ENCODE measurements at places on chromosomes 4 and X. TPM values are rescaled to one million over a fixed set of nuclear protein-coding genes. Genes with fewer than 3 reads are reported as not detected.

The WNK3 gene
- not detected for total RNA-seq

The PCYT1B gene
- not detected for total RNA-seq

The FGFR3 gene
- total RNA-seq: 0.26 TPM

The OTC gene
- total RNA-seq: not detected

The SPANXB1 gene
- not detected for total RNA-seq

The JCHAIN gene
- not detected for total RNA-seq

The SULT1B1 gene
- total RNA-seq: 0.17 TPM

DNA sequence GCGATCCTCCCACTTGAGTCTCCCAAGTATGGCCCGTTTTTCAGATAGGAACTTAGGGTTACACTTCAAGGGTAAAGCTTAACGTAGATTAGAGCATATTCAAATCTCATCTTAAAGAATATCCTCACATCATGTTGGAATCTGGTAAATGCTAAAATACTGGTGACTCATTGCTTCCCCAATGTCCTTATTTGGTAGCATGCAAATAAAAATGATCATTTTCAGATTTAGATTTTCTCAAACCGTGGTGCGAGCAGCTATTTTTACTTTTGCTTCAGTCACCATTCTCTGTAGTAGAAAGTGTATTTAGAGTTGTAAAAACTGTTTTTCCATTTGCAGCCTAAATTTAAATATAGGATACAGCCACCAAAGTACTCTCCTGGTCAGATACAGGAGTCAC lies 101.5 kb upstream of the MAML3 start:
- no peak for DNase-seq

GRCh38 chr4:142974328-142974727 lies 128.2 kb upstream of the INPP4B start:
- no peak for DNase-seq

DNA sequence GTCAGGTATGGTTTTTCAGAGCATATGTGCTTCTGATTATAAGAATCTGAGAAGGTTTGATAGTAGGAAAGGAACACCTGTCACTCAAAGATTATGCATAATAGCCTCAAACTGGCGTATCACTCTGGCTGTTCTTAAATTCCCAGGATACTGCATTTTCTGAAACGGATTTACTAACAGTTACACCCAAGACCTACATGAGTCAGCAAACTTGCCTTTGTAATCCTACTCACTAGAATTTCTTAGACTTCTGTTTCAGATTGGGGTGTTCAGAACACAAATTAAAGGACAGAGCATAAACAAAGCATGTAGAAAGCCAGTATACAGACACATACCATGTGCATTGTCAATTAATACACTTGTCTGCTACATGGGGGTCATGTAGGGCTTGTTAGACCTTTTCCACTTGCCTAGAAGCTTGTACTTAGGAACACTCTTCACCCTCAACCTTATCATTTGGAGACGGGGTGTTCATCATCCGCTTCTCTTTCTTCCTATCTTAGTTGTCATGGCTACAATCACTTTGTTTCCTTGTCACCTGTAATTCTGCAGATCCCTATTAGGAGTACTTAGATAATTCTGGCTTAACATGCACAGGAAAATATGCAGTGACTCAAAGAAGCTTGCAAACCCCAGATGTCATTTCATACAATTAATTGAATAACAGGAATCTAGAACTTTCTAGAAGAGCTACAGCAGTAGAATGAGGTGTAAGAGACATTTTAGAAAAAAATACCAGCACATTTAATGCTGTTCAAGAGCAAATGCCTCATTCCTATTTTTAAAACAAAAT lies 593.0 kb upstream of the TENM3 start:
- DNase-seq: peak; percentile 64

GRCh38 chrX:104135677-104136076 lies 21.1 kb downstream of the SLC25A53 start:
- DNase-seq: no peak

DNA sequence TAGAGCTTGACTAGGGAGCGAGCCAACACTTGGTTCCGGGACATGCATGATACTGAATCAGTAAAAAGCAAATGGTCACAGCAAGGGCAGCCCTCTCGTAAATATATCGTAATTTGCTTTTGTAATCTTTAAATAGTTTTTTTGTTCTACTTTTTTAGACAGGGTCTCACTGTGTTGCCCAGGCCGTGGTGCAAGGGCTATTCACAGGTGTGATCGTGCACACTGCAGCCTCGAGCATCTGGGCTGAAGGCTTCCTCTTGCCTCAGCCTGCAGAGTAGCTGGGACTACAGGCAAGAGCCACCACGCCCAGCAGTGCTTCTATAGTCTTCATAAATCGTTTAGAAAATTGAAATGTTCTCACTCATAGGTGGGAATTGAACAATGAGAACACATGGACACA lies 309.7 kb downstream of the TENM3 start:
- no peak for DNase-seq
